ENCODE measurements at places on chromosomes 2 and 18.

GRCh38 chr2:60679036-60679780 lies 76.9 kb upstream of the PAPOLG start:
- DNase-seq = no peak

- DNase-seq = no peak
Observed at GRCh38 chr2:9767656-9768281, 75.5 kb upstream of the TAF1B start.

DNA sequence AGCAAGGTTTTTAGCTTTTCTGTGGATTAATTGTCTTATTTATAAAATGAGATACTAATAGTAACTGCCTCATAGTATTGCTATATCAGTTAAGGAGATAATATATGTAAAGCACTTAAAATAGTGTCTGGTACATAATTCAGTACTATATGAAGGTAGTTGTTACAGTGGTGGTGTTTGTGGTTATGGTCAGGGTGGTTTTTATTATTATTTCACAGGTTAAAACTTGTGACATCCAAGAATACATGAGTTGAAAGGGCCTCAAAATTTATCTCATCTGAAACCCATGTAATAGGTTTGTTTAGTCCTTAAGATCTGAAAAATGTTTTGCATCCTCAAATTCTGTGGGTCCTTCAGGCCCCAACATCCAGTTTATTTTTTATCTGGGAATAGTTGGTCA lies 369.5 kb upstream of the LRATD1 start:
- no peak for DNase-seq

GRCh38 chr2:28496781-28497180 lies 921 bp downstream of the PLB1 start:
- no peak for DNase-seq

DNA sequence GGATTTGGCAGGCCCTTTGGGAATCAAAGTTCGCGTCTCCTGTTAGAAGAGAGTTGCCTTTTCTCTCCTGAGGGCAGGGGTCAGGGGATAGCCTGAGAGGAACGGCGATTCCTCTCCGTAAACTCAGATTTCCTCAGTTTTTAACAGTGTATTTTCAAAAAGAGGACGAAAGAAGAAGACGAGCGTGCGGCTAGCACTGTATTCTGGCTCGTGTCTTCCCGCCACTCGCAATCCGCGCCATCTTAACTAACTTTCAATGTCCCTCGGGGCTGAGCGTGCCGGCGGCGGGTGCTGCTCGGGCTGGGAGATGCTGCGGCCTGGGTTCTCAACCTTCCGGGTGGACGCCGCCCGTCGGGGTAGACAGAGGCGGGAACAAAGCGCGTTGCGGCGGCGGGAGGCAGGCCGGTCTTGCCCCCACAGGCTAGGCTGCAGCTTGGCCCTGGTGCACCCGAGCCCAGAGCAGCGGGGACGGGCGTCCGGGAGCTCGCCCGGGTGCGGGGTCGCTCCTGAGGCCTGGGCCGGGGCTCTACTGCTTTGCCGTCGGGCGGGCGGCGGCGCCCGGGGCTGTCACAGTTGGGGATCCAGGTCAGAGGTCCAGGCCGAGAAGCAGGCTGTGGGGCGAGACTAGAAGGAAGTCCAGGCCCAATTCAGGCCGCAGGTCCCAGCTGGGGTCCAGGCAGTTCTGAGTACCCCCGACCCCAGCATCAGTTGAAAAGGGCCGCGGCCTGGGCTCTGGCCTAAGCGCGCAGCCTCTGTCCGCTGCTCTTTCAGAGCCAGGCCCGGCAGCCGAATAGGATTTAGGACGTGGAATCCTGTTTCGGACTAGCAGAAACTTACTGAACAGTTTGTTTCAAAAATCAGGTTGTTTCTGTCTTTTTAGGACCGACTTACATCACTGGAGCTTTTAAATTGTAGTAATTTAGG lies 11.8 kb downstream of the TBR1 start:
- no peak for DNase-seq

DNA sequence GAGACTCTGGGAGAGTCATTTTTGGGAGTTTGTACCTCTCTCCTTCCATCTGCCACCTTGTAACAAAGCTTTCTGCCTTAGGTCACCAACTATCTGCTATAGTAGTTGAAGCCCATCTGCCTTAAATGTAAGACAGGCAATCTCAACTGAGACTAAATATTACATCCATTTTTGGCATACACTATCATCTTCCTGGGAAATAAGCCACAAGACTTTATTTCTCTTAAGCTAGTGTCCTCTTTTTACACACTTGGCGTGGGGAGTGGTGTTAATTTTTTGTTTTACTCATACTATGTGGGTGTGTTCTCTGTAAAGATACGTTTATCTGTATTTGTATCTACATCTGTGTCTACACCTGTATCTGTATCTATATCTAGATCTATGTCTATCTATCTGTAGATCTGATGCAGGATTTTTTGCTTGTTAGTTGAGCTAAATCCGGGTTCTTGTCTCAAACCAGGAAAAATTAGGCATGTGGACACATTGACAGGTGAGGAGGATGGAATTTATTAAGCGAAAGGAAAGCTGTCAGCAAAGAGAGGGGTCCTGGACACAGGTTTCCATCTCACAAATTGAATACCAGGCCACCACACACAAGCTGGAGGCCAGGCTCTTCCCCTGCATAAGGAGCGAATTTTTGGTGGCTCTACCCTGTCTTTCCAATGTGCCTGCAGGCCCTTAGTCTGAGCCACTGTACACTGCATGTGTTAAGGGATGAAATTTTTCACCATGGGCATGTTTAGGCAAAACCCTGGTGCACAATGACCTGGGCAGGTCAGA lies 64.8 kb upstream of the RND3 start:
- no peak for DNase-seq

DNA sequence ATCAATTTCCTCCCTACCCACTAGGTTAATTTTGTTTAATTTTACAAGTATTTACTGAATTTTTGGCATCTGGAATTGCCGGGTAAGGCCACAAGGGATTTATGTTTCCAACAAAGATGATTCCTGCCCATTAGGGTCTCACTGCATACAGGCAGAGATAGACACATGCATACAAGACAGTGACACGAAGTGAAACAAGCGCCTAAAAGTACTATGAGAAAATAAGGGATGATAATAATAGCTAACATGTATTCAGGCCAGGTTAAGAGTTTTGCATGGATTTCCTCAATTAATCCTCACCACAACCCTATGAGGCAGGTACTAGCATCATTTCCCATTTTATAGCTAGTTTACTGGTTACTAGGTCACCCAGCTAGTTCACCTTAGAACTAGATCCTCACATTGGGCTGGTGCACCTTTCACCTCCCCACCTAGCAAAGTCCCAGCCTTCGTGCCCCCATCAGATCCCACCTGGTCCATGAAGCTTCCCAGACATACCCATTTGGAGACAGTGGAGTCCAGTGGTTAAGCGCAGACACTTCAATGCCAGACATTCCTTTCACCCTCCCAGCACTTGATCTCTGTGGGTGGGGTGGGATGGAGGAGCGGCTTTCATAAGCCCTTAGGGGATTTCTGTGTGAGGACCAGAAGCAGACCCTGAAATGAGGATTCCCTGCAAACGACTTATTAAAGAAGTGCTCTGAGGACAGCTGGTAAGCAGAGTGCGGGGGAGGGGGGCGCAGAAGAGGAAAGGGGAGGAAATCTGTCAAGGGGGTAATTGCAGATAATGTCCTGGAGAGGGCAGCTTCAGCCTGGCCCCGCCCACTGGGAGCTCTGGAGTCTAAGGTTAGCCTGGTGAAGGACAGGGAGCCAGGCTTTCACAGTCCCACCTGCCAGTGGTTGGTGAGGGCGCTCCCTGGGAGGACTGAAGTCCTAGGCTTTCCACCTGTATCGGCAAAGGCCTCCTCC lies 5.8 kb upstream of the DGUOK start:
- no peak for DNase-seq

DNA sequence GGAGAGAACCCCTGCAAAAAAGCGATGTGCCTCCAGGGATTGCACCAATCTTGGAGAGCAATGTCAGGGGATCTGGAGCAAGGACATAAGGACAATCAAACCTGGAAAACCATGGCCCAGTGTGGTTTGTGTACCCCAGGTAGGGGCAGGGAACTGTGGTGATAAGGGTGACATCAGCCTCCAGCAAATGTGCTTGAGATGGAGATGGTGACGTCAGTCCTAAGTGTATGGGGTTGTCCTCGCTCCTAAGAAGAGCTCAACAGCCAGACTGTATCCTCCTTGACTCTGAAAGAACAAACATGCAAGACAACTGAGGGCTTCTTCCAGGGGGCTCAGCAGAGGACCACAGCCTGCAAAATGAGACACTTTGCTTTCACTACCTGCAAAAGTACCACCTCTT lies 71.4 kb downstream of the FTCDNL1 start:
- DNase-seq = no peak

DNA sequence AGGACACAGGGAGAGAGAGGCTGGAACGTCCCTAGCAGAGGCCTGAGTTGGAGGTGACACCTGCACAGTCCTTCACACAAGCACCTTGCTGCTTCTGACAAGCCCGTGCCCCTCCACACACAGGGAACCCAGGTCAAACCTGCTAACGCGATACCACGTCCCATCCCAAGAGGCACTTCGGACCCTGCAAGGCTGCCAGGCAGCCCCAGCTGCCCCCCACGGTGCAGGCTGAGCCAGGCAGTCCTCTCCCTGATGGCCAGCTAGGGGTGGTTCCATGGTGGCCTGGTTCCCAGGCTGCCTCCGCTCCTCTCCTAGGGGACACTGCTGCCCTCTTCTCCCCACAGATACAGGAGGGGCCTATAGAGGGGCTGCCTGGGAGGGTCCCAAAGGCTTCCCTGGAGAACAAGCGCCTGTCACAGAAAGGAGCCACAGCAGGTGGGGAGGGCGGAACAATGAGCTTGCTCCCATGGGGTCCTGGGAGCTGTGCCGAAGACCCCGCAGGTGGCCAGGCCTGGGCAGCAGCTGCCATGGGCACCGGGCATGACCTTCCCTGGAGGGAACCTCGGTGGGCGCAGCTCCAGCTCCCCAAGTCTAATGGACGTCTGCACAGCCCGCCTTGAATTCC lies 434.2 kb upstream of the MYT1L start:
- no peak for DNase-seq

DNA sequence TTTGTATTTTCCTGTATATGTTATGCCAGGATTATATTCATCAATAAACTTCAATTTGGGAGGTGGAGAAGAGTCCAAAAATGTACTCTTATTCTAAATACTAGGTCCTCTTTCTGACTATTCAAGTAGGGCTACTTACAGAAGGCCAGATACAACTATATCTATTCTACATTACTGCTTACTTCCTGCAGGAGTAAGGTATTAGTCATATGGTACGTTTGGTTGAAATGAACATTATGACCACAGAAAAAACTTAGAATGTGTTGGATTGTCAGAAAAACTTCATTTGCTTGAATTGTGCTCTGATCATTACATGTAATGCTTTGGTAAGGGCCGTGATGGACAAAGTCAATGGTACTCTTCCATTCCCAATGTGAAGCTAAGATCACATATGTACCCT lies 35.0 kb downstream of the STAT4 start:
- no peak for DNase-seq

DNA sequence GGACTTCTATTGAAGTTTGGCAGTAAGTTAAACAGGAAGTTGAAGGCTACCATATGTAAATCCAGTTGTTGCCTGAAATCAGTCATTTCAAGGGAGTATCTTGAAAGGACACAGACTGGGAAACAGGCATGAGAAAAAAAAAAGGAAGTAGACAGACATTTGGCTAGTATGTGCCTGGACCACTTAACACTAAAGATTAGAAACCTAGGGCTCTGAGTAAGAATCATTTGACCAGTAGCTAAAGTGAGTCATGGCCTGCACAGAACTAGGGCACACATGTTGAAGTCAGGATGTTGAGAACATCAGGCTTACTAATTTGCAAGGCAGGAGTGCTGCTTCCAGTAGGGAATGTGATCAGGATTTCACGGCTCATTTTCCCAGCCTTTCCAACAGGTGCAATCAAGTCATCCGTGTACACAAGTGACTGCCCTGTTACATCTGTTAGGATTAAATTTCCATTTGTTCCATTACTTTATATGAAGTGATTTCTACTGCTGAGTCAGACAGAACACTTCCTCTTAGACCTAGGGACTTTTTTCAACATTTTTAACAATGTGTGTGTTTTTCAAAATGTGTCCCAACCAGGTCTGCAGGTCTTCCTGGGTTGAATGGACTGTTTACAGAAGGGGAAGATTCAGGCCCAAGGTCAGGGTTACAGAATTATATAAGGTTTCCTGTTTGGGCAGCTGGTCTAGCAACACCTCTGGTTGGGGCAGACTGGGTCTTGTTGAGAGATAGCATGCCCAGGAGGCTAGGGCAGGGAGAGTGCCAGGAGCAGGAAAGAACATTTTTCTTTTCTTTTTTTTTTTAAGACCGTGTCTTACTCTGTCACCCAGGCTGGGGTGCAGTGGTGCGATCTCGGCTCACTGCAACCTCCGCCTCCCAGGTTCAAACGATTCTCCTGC lies 145.6 kb downstream of the TGIF1 start:
- DNase-seq = no peak

GRCh38 chr2:169452080-169452479 lies 27.2 kb upstream of the BBS5 start:
- no peak for DNase-seq

Data from hypothalamus (tissue), 51 donors.